ENCODE measurements at places on chromosomes 1 and 21.

DNA sequence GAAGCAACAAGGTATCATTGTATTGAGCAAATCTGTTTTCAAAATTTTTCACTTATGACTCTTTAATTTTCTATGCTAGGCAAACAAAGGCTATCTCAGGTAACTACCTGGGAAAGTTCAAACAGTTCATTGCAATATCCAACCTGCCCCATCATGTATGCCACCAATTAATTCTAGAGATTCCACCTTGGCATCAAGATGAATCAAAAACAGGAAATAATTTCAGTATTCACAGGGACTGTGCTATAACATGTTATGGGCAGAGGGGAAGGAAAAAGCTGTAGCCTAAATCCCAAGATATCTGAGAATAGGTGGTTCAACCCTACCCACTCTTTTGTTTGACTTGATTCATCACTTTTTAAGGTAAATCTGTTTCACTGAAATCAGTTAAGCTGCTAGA, 67.5 kb upstream of the SH3GLB1 start:
- DNase-seq = no peak

- peak; percentile 18 for DNase-seq
These were observed 22.4 kb upstream of the SYNC start for GRCh38 chr1:32724678-32725614.

- no peak for DNase-seq
These were observed 91.7 kb downstream of the SLC45A1 start for GRCh38 chr1:8409606-8410005.

DNA sequence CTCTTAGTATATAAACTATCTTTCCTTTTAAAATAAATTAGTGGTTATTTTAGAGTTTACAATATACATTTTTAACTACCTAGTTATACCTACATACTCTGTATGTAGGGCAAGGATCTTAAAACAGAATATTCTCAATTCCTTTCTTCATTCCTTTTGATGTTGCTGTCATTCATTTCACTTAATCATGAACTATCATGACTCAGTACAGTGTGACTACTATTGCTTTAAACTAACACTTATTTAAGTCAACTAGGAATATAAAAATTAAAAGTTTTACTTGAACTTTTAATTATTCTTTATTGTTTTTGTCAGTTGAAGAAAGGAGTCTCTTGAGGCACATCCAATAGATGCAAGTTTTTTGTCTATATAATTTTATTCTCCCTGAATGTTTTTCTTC, 726.4 kb downstream of the BRINP3 start:
- DNase-seq = no peak

DNA sequence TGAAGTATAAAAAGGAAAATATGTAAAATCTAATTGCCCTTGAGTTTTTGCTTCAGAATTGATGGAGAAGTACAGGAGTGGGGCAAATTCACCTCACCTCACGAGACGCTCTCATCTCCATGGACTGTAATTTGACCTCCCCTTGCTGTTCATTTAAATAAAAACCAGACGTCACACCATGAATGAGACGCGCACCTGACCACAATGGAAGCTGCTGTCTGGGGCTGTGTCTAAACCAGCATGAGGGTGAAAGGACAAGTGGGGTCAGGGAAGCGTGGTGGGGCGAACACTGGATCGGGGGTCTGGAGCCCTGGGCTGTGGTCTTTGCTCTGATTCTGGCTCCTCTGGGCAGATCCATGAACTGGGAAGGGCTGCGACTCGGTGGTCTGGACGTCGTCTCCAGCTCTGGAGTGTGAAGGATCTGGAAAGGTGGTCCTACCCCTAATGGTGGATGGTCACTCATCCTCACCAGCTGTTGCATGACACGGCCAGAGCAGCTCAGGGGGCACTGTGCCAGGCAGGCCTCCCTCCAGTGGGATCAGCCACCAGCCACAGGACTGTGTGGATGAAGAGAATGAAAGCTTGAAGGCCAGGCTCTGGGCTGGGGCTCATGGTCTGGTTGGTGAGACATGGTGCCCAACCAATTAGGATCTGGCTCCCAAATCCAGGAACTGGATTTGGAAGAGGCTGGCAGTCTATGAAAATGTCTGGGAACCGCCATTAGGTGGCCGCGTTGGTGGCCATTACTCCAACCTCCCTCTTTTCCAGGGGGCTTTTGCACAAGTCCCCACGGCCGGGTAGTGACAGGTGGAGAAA, 728.6 kb downstream of the PTPRU start:
- DNase-seq = no peak

DNA sequence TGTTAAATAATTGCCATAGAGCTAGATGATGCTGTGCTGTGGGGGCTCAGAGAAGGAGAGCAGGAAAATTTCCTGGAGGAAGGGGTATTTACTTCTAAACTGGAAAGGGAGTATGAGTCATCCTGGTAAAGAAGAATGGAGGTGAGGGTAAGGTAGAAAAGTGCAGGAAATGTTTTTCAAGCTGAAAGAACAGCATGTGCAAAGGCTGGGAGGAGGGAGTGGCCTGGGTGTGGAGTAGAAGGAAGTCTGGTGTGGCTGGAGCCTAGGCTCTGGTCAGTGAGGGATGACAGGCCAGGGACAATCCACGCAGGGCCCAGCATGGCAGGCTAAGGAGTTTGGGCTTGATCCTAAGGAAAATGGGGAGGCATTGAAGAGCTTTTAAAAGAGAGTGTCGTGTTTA, 45.9 kb downstream of the MATN1 start:
- DNase-seq = no peak

- no peak for DNase-seq
These were observed 807.1 kb upstream of the PRMT6 start for GRCh38 chr1:106249365-106249764.

DNA sequence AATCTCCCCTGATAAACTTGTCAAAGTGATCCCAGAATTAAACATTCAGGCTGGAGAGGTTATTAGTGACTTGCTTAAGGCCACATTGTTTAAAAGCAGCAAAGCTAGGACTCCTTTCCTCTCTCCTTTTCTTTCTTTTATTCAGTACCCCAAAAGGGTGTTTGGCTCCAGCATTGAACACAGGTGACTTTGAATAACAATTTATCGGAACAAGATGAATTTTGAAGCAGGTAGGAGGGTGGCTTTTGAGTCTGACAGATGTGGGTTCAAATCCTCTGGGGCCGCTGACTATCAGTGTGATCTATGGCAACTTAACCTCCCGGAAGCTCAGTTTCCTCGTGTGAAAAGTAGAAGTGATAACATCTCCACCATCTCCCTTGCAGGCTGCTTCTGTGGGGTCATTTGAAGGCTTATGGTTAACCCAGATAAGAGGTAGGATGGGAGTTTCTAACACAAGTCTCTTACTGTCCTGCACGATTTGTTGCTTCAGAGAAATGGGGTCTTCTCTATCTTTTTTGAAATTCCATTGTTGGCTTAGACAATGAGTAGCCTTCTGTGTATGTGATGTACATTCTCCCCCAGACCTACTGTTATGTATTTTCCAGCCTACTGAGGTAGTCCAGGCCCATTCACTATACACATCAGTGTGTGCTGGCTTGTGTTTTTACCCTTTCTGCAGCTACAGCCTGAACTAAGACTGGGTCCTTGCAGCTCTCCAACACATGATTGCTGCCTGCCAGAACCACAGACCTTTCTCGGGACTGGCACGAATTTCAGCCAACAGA, 29.0 kb downstream of the JUN start:
- DNase-seq = no peak

- peak; percentile 78 for DNase-seq
These were observed 513 bp downstream of the PBX1 start for GRCh38 chr1:164559342-164560051.

DNA sequence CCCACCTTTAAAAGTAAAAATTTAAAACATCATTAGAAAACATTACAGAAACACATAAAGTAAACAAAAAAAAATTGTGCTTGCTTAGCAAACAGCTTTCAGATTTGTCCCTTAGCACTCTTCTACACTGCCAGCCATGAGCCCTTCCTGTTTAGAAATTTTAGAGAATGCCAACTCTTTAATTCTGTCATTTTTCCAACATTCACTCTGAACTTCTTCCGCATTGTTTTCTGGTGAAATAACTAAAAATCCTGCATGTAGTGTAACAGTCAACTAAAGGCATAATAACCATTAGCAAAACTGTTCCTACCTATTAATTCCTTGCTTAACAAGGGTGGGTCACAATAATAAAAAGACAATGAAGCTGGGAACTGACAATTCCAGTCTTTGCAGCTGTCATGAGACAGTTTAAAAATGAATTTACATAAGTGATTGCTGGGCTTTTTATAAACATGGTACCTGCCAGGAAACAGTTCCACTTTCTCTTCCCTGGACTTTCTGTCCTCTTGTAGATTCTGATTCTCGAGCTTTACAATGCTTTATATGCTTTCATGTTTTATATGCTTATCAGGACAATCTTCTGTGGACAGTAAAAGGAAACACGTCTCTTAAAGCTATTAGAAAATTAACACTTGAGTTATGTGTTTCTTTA, 19.0 kb downstream of the GNG12 start:
- DNase-seq = no peak

GRCh38 chr1:50084389-50084788, 24.3 kb upstream of the ELAVL4 start:
- no peak for DNase-seq

GRCh38 chr1:206842854-206843253, 22.6 kb upstream of the IL20 start:
- no peak for DNase-seq

DNA sequence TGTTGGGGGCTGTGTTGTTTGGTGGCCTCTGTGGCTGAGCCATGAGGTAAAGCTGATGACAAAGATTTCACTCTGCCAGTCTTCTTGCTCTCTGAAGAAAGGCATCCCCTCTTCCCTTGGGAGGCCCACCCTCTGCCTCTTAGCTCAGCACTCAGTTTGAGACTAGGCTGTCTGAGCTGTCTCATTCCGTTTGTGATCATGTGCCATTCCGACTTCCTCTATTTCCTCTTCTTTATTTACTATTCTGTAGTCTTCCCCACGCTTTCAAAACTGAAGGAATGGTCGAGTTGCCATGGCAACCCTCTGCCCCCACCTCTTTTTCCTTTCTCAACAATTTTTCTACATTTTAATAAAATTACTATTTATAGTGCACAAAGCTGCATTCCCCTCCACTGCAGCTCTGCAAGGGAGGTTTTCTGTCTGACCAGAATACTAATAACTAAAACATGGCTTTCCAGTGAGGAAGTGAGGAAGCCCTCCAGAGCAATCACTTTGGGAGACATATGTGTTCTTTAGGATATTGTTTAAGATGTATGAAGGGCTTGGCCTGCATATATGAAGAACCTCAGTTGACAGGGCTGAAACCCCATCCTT, 30.8 kb downstream of the KCNA3 start:
- no peak for DNase-seq

- no peak for DNase-seq
These were observed 1.2 kb downstream of the MAN1A2 start for GRCh38 chr1:117368116-117369108.

- DNase-seq = no peak
These were observed 70.5 kb upstream of the GADD45A start for GRCh38 chr1:67614511-67614934.

DNA sequence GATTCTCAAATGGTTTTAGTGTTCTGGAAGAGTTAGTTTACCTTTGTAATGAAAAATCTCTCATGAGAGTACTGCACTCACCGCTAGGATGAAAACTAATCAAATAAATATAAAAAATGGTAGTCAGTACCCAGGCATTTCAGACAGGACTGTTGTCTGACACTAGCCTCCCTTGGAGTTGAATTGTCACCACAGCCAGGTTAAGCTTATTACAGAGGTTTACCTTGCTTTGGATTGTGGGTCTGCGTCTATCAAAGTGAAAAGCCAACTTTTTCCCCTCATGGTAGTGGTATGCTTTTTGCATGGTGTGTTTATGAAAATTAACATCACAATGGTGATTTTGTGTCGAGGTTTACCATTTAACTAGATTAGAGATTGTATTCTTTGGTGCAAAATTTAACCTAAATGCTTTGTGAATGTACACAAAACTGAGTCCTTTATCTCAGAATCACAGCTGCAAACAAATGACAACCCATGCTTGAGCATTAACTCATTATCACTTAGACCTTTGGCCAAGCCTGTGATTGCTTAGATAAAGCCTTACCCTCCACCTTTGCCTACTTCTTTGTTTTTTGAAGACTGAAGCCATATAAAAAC, 20.1 kb downstream of the RAP1A start:
- no peak for DNase-seq

DNA sequence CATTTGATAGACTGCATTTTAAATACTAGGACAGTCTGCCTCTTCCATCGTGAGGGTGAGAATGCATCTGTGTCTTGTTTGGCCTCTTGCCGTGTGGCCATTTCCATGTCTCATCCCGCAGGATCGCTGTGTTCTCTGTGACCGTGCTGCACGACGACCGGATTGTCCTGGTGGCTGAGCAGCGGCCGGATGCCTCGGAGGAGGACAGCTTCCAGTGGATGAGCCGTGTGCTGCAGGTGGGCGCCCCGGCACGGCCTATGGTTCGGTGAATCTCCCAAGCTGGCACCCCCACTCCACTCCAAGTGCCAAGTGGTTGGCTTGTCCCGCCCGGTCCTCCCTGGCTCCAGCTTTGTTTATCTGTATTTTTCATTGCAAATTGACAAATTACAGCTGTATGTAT, 55.2 kb downstream of the S100B start:
- DNase-seq = no peak

DNA sequence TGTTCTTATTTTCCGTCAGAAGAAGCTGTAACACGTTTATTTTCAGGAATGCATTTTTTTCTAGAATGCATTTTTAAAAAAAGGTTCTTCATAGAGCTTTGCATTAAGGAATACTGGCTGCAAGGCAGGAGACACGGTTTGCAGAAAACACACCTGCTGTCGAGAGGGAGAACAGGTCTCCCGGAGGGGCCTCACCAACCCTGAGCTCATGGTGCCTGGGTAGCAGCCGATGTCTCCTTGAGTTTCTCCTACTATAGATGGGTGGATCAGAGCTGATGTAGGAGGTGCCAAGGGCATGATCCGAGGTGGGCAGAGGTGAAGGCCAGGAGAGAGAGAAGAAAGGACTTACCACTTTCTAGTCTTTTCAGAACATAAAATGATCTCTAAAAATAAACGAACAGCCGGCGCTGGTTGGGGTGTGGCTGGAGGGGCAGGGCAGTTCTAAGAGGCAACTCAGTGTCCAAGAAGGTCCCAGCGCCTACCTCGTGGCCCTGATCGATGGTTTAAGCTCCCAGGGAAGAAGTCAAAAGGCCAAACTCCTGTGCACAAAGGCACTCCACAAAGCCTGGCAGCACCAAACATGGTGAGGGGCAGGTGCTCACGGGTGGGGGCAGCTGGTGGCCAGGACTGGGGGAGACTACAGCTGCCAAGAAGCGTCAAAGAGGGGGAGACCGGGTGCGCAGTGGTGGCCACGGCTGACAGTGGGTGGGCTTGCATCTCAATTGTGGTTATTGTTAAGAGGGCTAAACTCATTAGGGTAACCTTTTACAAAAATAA, 12.2 kb downstream of the MORN1 start:
- no peak for DNase-seq

DNA sequence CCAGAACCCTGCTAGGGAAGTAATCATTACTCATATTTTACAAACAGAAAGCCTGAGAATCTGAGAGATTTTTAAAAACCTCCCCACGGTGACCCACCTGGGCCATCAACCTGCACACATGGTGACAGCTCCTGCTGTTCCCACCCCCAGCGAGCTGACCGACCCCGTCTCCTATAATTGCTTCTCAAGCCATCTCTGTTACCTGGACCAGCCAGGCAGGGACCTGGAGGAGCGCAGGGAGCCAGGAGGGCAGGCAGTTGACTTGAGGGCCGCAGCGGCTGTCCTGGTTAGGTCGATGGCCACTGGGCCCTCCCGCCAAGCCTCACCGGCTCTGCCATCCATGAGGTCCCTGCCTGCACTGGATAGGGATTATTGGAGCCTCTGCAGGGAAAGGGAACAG, 7.7 kb downstream of the TFF2 start:
- no peak for DNase-seq

Data from NCI-H2227 treated with DMSO at 0.1 percent for 48 hours (cell line).